ENCODE measurements at places on chromosomes 2 and 18. TPM values are rescaled to one million over a fixed set of nuclear protein-coding genes. Genes with fewer than 3 reads are reported as not detected.

Gene RIF1
- total RNA-seq, result 56.6 TPM

Gene EMILIN1
- 1.4 TPM for total RNA-seq

Gene LIMS3
- total RNA-seq, result 0.74 TPM

Gene COL4A4
- total RNA-seq, result not detected

Gene ABCB11
- 0.03 TPM for total RNA-seq

Gene PTH2R
- not detected for total RNA-seq

Gene DHRS9
- total RNA-seq, result not detected

Gene TMEM178A
- not detected for total RNA-seq

Gene PCARE
- total RNA-seq, result not detected

Gene SCTR
- total RNA-seq, result not detected

Gene MC4R
- total RNA-seq, result not detected

Gene IL36RN
- total RNA-seq, result not detected

Gene MEP1B
- total RNA-seq, result not detected

Gene ANKRD53
- total RNA-seq, result not detected

Gene TUBB8B
- total RNA-seq, result not detected

Gene CD28
- total RNA-seq, result 27.2 TPM

Gene CYRIA
- 0.78 TPM for total RNA-seq

Gene KCNF1
- total RNA-seq, result not detected

Gene KCNK3
- not detected for total RNA-seq

Gene UGT1A10
- not detected for total RNA-seq

Gene MAPRE3
- total RNA-seq, result 0.52 TPM

Gene PFN4
- 0.26 TPM for total RNA-seq

Gene ORC4
- 25.2 TPM for total RNA-seq

Gene GKN1
- total RNA-seq, result not detected

Gene TET3
- 20.4 TPM for total RNA-seq

Gene ANKMY1
- 33.3 TPM for total RNA-seq

Gene SMYD1
- not detected for total RNA-seq

Gene DCDC2C
- total RNA-seq, result not detected

Gene PPP1R1C
- not detected for total RNA-seq

Gene CXCR2
- total RNA-seq, result 0.50 TPM

Gene CAPN14
- total RNA-seq, result not detected

Gene RNF138
- 94.3 TPM for total RNA-seq

Gene PTPRN
- not detected for total RNA-seq

Gene TEX44
- not detected for total RNA-seq

Gene FSHR
- not detected for total RNA-seq

All from activated CD8-positive, alpha-beta T cell treated with anti-CD3 and anti-CD28 coated beads, Interleukin-2, amount 10 ng/mL, durations not matched to agents 7 days and 5 days (primary cell).